ENCODE measurements at places on chromosomes 12 and 14.

DNA sequence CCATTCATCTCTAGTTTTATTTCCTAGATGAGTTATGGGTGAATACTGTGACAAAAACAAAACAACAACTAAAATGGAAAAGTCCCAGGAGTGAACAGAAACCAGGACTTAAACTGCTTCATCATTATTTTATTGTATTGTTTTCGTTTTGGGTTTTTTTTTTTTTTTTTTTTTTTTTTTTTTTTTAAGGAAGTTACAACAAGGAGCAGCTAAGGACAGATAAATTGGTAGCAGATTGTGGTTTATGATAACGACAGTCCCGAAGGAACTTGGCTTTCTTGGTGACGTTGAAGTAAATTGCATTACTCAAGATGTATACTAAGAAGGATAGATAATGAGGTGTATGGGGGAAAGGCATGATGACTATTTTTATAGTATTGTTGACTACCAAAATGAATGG, 866.3 kb downstream of the NRXN3 start:
- H3K36me3 ChIP-seq: no peaks in the 10 kb centered on the region
- DNase-seq: no peak
- H3K27ac ChIP-seq: no peak overlapping the region
- H3K4me1 ChIP-seq: no peaks in the 10 kb centered on the region
- H3K27me3 ChIP-seq: no peaks in the 10 kb centered on the region

GRCh38 chr12:90839346-90839745, 115.6 kb downstream of the CCER1 start:
- DNase-seq: no peak
- no peaks in the 10 kb centered on the region for H3K4me1 ChIP-seq
- no peaks in the 10 kb centered on the region for H3K27me3 ChIP-seq
- no peak overlapping the region for H3K4me3 ChIP-seq
- H3K27ac ChIP-seq: no peak overlapping the region

DNA sequence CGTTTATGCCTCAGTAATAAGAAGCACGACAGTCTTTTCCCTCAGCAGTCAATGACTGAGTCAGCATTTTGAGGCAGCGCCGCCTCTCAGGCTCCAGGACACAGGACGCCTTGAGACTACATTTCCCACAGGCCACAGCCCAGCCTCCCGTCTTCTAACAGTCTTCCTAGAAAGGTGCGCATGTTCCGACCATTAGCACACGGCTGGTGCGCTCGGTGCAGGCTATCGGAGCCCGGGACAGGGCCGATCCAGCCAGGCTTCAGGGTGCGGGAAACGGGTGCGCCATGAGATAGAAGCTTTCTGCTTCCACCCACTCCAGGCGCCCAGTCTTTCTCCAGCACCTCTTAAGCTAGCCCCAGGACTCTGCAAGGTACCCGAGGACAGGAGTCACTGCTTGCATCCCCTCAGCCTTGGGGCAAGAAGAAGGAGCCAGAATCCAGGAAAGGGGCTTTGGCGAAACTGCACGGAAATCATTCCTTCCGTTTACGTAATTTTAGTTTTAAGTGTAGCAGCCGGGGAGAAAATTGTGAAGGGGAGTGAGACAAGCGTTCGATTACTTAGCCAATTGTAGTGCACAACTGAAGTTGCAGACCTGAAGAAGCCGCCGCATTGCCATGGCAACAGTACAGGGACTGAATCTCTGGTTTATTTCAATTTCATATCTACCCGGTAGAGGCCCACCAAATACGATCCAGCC, 54.0 kb downstream of the ZNF641 start:
- H3K27me3 ChIP-seq: peaks cover 6% of the 10 kb centered on the region
- no peak overlapping the region for H3K27ac ChIP-seq
- H3K4me3 ChIP-seq: peak overlapping the region; percentile 71
- H3K36me3 ChIP-seq: no peaks in the 10 kb centered on the region

GRCh38 chr12:75888874-75889613, 142.5 kb downstream of the PHLDA1 start:
- peaks cover 17% of the 10 kb centered on the region for H3K4me1 ChIP-seq
- peak overlapping the region; percentile 5 for H3K4me3 ChIP-seq
- H3K27ac ChIP-seq: no peak overlapping the region
- DNase-seq: no peak
- no peaks in the 10 kb centered on the region for H3K36me3 ChIP-seq
- H3K27me3 ChIP-seq: no peaks in the 10 kb centered on the region

DNA sequence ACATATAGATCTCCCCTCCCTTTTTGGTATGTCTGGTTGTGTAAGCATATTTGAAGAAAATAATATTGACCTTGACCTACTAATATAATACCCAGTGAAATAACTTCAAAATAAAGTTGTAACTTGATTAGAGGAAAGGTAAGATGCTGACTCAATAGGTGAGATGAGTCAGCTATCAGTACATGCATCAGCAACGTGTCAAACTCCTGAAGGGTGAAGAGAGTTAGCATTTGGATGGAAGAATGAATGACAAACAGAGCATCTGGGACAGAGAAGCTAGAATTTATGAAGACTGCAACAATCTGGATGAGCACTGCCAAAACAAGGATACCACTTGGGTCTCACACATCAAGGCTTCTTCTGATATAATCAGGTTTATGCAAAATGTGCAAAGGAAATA, 74.9 kb downstream of the PPP2R5E start:
- H3K27ac ChIP-seq: no peak overlapping the region
- no peaks in the 10 kb centered on the region for H3K36me3 ChIP-seq
- peaks cover 10% of the 10 kb centered on the region for H3K4me1 ChIP-seq
- H3K4me3 ChIP-seq: no peak overlapping the region

DNA sequence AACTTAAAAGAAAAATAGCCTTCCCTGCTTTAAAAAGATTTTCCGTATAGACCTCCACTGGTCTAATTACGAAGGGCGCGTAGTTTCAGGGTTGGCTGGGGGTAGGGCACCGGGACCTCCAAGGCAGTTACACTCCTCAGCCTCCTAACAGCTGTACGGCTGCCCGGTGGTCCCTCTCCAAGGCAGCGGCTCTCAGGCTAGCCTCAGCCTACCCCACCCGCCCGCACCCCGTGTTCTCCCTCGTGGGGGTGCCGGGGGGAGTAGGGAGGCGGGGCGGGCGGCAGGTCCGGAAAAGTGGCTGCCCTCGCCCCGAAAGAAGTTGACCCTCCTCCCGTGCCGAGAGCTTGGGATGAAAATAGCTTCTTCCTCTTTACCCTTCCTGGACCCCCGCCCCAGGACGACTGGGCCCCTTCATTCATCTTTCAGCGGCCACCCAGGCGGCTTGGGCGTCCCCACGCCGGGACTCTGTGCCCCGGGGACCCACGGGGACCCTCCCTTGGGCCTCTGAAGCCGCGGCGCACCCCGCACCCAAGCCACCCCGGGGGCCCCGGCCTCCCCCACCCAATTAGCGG, 991 bp upstream of the RCOR1 start:
- no peaks in the 10 kb centered on the region for H3K27me3 ChIP-seq
- H3K36me3 ChIP-seq: no peaks in the 10 kb centered on the region
- peaks cover 24% of the 10 kb centered on the region for H3K4me1 ChIP-seq
- H3K4me3 ChIP-seq: peak overlapping the region; percentile 89

DNA sequence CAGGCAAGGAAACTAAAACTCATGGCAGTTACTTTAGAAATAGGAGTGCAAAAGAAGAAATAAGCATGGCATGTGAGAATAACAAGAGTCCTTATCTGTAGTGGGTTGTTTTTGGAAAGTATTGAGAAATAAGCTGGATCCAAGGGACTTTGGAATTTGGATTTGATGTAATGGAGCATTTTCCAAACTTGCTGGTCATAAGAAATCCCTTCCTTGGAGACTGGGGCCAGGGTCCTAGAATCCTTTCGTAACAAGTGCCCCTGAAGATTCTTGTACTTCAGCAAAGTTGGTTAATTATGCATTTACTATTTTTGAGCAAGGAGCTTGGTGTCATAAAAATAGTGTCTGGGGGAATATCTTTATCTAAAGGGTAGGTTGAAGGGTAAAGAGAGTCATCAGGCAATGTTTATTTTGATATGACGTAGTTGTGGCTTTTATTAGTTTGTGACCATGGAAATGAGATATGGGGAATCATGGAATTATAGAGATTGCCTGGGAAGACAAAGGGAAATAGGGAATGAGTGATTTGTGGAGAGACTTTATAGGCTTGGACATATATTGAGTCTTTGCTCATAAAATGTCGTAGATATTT, 53.9 kb downstream of the WNK1 start:
- no peaks in the 10 kb centered on the region for H3K36me3 ChIP-seq
- H3K27me3 ChIP-seq: no peaks in the 10 kb centered on the region
- DNase-seq: peak; percentile 80
- peaks cover 42% of the 10 kb centered on the region for H3K4me1 ChIP-seq

DNA sequence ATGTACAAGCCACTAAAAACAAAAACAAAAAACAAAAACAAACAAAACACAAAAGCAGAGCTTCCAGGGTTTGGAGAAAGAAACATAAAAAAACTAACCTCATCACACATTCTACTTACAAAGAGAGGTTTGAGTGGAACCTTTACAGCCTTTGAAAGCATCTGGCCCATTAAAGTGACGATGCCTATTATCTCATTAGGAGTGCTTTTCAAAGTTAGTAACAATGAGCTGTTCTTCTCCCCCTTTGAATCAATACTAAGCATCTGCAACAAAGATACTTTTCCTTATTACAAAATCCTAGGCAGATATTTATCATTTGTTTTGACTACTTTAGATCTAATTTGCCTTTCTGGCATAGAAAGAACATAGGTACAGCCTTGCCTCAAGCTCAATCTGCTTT, 217.3 kb downstream of the PPM1H start:
- H3K27ac ChIP-seq: no peak overlapping the region
- no peak overlapping the region for H3K4me3 ChIP-seq
- peaks cover 14% of the 10 kb centered on the region for H3K4me1 ChIP-seq
- no peak for DNase-seq
- no peaks in the 10 kb centered on the region for H3K36me3 ChIP-seq

DNA sequence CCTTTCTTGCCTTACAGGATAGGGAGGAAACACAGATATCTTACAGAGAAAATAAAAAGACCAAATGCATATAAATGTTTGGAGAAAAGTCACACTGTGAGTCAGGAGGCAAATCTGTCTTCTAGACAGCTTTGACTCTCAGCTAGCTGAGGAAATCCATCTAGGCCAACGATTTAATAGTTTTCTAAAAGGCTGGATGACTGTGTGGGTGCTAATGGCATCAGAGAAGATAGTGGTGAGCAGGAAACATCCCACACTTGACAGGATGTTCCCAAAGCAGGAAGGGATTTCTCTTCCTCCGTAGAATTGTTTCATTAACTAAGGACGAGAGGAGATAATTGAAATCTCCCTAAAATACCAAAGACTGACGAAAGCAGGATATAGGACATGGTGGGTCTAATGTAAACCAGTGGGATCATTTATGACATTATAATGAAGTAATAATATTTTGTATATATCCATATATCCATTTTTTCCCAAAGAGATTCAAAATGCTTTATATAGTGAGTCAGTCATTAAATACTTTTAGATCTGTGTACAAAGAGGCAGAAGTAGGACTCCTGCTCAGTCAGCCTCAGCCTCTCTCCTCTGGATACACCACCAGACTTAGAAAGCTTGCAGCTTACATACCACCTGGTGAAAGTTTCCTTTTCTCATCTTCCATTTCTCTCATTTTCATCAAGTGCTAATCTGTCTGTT, 44.3 kb upstream of the PSMA6 start:
- H3K4me3 ChIP-seq: no peak overlapping the region
- no peak for DNase-seq
- H3K27me3 ChIP-seq: no peaks in the 10 kb centered on the region
- no peaks in the 10 kb centered on the region for H3K36me3 ChIP-seq
- H3K4me1 ChIP-seq: no peaks in the 10 kb centered on the region

DNA sequence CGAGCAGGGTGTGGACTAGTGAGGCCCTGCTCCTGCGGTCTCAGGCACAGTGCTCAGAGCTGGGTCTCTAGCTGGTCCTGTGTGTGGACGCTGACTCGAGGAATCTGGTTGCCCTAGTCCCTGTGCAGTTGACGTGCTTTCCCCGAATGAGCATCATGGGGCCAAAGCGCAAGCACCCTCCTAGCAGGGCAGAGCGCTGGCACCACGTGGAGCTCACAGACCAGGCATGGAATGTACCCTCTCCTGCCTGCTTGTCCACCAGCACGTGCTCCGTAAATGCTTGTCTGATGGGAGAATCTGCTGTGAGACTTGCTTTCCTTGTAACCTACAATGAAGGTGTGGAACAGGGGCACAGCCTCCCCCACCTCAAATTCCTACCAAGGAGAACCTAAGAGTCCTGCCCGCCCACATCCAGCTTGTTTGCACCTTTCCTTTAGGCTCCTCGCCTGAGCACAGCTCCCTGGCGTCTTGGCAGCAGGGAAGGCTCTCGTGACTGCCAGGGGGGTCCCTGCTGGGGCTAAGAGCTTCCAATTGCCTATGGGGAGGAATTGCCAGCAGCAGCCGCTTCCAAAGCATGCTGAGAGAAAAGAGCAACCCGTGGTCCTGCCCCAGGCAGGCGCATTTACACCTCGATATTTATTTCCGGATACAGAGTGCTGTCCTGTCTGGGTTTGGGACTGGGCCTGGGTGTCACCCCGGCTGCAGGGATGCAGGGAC, 125.0 kb downstream of the PIWIL1 start:
- no peaks in the 10 kb centered on the region for H3K36me3 ChIP-seq
- no peak overlapping the region for H3K27ac ChIP-seq
- no peaks in the 10 kb centered on the region for H3K27me3 ChIP-seq
- DNase-seq: no peak
- no peak overlapping the region for H3K4me3 ChIP-seq

- H3K27me3 ChIP-seq: no peaks in the 10 kb centered on the region
- no peak for DNase-seq
- H3K36me3 ChIP-seq: no peaks in the 10 kb centered on the region
- H3K27ac ChIP-seq: peak overlapping the region; percentile 25
- H3K4me3 ChIP-seq: no peak overlapping the region
- H3K4me1 ChIP-seq: peaks cover 9% of the 10 kb centered on the region
These were observed 56.0 kb downstream of the RASSF3 start for GRCh38 chr12:64666054-64666914.

- no peak overlapping the region for H3K4me3 ChIP-seq
- no peaks in the 10 kb centered on the region for H3K4me1 ChIP-seq
- H3K27ac ChIP-seq: no peak overlapping the region
- no peaks in the 10 kb centered on the region for H3K27me3 ChIP-seq
These were observed 57.3 kb upstream of the TMEM132D start for GRCh38 chr12:129961091-129961490.

All from osteoblast (primary cell).